Glutamatergic neuron (in vitro differentiated cells): ENCODE measurements at places on chromosomes 5 and 9.

DNA sequence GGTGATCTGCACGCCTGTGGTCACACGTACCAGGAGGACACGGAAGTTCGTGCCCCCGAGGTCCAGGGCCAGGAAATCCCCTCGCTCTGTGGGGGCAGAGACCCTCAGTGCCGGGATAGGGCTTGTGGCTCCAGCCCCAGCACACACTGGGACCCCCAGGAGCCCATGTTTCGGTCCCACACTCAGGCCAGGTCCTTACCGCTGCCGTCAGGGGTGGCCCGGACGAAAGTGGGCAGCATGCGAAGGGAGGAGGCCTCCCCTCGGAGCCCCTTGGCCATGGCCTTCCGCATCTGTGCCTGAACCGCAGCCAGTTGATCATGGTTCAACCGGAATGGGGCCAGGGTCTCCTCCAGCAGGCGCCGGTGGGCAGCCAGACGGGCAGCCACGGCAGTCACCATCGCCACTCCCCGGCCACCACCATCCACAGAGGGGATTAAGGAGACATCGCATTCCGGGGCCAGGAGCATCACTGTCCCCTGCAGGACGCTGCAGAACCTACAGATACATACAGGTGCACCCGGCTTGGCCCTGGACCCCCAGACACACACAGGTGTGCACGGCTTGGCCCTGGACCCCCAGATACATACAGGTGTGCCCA, 11.8 kb downstream of the HK3 start:
- H3K4me1 ChIP-seq = peaks cover 6% of the 10 kb centered on the region
- no peak overlapping the region for H3K27ac ChIP-seq
- DNase-seq = no peak

DNA sequence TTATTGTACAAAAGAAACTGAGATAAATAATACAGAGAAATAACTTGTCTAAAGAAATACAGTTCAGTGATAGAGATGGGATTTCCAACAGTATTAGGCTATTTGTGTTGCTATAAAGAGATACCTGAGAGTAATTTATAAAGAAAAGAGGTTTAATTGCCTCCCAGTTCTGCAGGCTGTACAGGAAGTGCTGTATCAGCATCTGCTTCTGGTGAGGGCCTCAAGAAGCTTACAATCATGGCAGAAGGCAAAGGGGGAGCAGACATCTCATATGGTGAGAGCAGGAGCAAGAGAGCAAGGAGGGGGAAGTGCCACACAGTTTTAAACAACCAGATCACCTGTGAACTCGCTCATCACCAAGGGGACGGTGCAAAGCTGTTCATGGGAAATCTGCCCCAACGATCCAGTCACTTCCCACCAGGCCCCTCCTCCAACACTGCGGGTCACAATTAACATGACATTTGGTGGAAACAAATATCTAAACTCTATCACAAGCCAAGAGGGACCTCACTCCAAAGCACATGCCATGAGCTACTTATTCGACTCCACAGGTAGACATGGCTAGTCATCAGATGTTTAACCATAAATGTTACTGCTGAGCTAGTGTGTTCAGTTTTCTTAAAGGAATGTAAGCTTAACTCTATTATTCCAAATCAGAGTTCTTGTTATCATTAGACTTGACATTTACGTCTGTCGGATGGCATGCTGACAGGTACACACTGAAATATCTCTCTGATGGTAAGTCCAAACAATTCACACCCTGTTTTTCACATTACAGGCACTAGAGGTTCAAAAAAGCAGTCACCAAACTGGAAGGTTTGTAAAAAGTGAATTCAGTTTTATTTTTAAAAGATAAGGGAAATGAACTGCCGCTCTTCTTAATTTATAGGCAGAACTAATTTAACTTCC, 82.2 kb downstream of the AUH start:
- H3K27ac ChIP-seq = no peak overlapping the region
- DNase-seq = no peak
- peaks cover 7% of the 10 kb centered on the region for H3K4me1 ChIP-seq
- no peak overlapping the region for H3K4me3 ChIP-seq
- no peaks in the 10 kb centered on the region for H3K27me3 ChIP-seq

DNA sequence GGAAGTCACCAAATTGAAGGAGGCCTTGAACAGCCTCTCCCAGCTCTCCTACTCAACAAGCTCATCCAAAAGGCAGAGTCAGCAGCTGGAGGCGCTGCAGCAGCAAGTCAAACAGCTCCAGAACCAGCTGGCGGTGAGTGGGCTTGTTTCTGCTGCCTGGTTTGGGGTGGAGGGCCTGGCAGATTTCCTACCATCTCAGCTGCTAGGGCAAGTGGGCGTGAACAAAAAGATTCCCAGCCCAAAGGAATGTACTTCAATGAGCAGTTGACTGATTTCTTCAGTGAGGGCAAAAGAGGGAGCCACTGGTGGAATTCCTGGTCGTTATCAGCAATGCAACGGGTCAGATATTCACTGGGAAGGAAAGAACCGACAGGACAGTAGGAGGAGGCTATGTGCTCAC, 12.6 kb upstream of the TTC23L start:
- H3K27ac ChIP-seq = no peak overlapping the region
- no peak for DNase-seq
- peaks cover 6% of the 10 kb centered on the region for H3K27me3 ChIP-seq
- H3K4me1 ChIP-seq = peaks cover 4% of the 10 kb centered on the region
- H3K4me3 ChIP-seq = no peak overlapping the region
- peaks cover 13% of the 10 kb centered on the region for H3K36me3 ChIP-seq

DNA sequence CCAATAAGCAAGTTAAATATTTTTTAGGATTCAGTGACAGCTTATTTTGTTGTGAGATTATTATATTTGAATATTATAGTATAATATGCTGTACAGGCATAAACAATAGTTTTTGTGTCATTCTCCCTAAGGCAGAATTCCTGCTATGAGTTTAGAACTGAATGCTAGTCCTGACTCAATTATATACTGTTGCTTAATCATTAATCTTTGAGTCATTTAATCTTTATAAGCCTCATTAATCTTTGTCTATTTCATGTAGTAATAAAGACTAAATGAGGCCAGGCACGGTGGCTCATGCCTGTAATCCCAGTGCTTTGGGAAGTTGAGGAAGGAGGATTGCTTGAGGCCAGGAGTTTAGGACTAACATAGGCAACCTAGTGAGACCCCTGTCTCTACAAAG, 3.6 kb upstream of the DCP2 start:
- H3K4me1 ChIP-seq = peaks cover 17% of the 10 kb centered on the region
- H3K27ac ChIP-seq = no peak overlapping the region
- peaks cover 3% of the 10 kb centered on the region for H3K36me3 ChIP-seq

DNA sequence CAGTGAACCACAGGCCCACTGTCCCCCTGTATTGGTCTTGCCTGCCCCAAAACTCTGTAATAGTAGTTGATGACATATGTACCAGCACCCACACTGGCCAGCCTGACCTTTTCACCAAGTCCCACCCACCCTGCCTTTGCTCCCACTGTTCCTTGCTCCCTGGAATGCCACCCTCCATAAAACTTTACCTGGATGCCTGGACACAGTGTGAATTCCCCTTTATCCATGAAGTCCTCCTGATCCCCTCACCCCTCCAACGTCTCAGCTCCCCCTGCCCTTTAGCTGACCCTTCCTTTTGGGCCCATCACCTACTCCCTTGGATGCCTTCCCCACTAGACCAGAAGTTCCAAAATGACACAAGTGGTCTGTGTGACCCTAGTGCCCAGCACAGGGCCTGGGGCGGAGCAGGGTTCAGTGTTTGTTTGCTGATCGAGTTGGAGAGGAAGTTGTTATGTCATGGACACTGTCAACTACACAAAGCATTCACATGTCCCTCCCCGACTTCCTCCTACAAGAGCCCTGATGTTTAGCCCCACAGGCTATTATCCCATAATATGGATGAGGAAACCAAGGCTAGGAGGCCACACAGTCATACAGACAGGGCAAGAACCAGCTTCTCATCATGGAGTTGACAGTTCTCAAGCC, 16.1 kb downstream of the AMBP start:
- no peak for DNase-seq
- H3K27me3 ChIP-seq = no peaks in the 10 kb centered on the region
- peaks cover 7% of the 10 kb centered on the region for H3K36me3 ChIP-seq
- H3K27ac ChIP-seq = no peak overlapping the region
- H3K4me3 ChIP-seq = no peak overlapping the region

GRCh38 chr5:126543660-126544059, 51.4 kb downstream of the ALDH7A1 start:
- no peaks in the 10 kb centered on the region for H3K4me1 ChIP-seq
- H3K4me3 ChIP-seq = no peak overlapping the region
- no peaks in the 10 kb centered on the region for H3K27me3 ChIP-seq
- no peaks in the 10 kb centered on the region for H3K36me3 ChIP-seq
- no peak overlapping the region for H3K27ac ChIP-seq

GRCh38 chr5:31218978-31219377, 25.5 kb downstream of the CDH6 start:
- H3K27me3 ChIP-seq = no peaks in the 10 kb centered on the region
- no peaks in the 10 kb centered on the region for H3K36me3 ChIP-seq
- H3K4me1 ChIP-seq = peaks cover 14% of the 10 kb centered on the region

- H3K27ac ChIP-seq = no peak overlapping the region
- H3K4me1 ChIP-seq = no peaks in the 10 kb centered on the region
- H3K36me3 ChIP-seq = no peaks in the 10 kb centered on the region
- no peak overlapping the region for H3K4me3 ChIP-seq
- DNase-seq = no peak
Measured at GRCh38 chr5:127351418-127351817, 60.8 kb downstream of the MEGF10 start.
